ENCODE measurements at places on chromosomes 12 and 14.

GRCh38 chr14:65098586-65098985 is 3.7 kb downstream of the MAX start:
- DNase-seq, result no peak

DNA sequence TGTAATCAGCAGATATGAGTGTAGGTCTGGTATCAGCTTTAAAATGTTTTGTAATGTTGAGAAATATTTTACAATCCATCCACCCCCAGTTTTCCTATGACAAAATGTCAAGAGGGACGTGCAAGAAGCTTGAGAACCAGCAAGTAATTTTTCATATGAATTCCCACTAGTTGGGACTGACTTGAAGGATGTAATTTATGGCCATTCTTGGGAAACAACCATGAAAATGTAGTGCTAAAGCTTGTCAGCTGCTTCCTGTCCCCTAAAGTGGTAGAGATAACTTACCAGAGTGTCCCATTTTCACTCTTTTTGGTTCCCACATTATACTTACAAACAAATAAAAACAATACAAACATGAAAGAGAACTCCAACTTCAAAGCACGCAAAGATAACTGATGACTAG is 63.9 kb downstream of the RERG start:
- no peak for DNase-seq

GRCh38 chr12:3515506-3515905 is 24.5 kb downstream of the PRMT8 start:
- no peak for DNase-seq

- DNase-seq, result no peak
Observed at GRCh38 chr12:123808167-123808566, 46.1 kb downstream of the DNAH10 start.

DNA sequence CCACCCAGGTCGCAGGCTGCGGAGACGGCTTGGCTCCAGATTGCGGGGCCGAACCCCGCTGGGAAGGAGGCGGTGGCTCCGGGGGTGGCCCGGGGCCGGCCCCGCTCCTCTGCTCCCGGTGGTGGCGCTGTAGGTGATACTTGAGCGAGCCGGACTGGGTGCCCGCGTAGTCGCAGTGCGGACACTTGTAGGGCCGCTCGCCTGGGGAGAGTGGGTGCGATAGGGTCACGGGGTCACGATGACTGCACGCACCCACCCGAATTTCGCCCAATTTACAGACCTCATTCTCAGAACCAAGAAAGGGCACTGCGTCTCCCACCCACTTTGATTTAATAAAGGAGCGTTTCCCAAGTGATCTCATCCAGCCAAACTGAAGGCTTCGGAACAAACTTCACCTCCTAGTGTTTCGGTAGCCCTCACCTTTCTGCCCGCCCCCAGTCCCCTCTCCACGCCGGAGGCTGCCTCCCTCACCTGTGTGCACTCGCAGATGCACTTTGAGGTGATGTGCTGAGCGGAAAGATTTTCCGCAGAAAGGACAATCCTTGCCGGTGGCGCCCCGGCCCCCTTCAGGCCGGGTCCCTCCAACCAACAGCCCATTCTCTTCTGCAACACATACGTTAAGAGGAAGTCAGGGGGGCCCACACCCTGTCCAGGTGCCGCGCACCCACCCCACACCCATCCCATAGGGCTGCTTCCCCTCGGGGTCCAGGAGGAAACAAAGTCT is 7.4 kb downstream of the ZNF219 start:
- DNase-seq, result no peak
